Stimulated activated CD4-positive, alpha-beta T cell treated with anti-CD3 and anti-CD28 coated beads, Interleukin-1b, Interleukin-23, amount 100 ng/mL, for 48 hours (primary cell): ENCODE measurements at places on chromosomes 4 and X.

DNA sequence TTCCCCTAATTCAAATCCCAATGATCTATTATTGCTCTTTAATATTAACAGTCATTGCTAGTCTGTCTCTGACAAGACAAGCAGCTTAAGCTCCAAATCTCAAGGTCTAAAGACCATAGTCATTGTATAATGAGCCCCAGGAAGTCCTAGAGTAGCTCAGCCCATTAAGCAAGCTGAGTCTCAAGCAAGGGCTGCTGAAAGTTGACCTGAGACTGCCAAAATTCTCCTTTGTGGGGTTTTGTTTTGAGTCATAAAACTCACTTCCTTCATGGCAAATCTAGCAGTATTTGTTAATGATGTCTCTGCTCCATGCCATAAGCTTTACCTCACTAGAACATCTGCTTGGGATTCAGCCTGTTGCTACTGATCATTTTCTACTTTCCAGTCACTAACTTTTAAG is 313.2 kb downstream of the ANTXR2 start:
- no peak for DNase-seq

GRCh38 chr4:176939445-176939844 is 146.7 kb upstream of the VEGFC start:
- no peak for DNase-seq

DNA sequence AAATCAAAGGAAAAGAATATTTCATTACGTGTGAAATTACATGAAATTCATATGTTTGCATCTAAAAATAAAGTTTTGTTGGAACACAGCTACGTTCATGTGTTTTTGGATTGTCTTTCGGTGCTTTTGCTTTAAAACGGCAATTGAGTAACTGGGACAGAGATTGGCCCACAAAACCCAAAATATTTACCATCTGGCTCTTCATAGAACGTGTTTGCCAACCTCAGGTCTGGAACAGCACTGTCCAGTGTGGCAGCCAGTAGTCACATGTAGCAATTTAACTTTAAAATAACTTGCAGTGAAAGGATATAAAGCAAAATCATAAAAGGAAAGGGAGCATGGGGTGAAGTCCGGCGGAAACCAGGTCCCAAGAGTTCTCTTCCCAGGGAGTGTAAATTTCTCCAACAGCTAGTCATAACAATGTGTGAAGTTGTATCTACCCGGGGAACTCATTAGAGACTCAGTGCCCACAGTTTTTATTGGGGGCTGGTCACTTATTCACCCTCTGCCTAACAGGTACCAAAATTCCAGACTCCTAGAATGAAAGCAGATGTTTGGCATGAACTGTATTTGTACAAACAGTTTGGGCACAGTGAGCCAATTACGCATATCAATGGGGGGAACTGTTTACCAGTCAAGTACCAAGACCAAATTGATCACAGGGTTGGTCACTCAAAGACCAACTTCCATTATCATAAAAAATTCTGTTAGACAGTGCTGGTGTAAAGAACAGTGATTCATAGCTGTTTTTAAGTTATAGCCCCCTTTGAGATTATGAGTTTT is 10.3 kb downstream of the OCIAD1 start:
- DNase-seq = no peak

- no peak for DNase-seq
Observed at GRCh38 chr4:141853091-141853764, 216.8 kb downstream of the IL15 start.

DNA sequence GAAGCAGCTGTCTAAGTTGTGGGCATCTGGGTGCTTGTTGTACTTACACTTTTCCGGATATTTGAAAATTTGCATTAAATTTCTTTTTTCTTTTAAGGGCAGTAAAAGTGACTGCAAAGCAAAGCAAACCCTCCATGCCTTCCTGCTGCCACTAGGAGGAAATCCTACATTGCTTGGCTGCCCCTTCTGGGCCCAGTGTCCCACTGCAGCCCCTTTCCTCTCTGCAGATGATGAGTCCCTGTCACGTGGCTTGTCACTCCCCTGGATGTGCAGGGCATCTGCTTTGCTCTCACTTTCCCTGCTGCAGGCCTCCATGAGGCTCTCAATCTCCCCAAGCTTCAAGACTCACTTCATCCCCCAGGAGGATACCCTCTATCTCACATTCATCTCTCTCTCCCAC is 12.7 kb downstream of the TSR2 start:
- DNase-seq = no peak

DNA sequence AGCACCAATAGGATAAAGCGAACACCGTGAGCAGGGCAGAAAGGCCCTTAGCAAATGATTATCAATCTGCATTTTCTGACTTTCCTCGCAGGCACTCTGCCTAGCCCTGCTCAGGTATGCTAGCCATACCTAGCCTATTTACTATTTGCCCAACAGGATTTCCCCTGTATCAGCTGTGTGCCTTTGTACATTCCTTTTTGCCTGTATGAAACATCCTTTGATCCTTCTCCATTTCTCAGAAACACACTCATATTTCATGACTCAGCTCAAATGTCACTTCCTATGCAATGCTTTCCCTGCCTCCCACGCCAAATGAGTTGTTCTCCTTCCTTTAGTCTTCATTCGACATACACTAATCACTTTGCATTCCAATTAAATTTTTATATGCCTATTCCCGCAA is 37.2 kb downstream of the PCDH7 start:
- DNase-seq = no peak

GRCh38 chr4:68451246-68452211 is 4.3 kb downstream of the TMPRSS11E start:
- DNase-seq = no peak

DNA sequence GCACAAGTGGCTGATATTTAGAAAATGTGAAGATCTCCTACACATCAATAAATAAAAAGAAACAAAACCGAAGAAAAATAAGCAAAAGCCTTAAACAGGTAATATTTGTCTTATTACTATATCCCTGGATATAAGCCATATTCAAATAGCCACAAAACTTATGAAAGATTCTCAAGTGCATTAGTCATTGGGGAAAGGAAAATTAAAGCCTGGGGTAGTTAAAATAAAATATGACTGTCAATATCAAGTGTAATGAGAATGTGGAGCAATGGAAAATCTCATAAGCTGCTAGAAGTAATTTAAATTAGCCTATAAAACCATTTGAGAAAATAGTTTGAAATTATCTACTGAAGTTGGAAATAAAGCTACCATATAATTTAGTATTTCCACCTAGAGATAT is 399.9 kb downstream of the GASK1B start:
- DNase-seq = no peak

DNA sequence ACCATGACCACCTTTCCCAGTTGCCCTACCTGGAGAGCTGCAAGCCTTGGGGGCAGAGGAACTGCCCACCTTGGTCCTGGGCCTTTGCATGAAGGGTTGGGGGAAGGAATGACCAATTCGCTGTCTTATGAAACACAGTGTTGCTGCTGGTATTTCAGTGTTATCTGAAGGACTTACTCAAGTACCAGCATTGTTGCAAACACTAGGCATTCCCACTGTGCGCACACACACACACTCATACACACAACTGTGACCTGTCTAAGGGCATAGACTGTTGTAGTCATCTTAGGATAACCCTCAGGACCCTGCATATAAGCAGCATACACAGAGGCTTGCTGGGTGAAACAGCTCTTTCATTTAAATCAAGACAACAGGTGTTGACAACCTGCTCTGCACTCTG is 210.9 kb downstream of the EVC2 start:
- no peak for DNase-seq

DNA sequence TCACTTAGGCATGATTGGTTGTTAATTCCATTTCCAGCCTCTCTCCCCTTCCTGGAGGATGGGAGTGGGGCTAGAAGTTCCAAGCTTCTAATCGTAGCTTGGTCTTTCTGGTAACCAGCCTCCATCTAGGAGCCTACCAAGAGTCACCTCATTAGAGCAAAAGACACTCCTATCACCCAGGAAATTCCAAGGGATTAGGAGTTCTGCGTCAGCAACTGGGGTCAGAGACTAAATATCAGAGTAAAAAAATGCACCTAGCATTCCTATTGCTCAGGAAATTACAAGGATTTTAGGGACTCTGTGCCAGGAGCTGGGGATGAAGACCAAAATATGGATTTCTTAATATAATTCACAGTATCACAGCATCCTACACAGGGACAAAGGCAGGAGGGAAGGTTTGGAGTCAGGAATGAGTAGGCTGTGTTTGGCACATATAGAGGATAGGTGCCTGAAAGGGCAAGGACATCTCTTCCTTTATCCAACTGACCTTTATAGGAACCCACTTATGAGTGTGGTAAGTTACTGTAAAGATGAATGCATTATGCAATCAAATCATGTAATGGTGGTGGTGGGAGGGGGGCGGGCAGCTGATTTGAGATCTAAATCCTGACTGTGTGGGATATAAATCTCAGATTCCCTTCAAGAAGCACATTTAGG is 30.5 kb upstream of the LIMCH1 start:
- no peak for DNase-seq

- DNase-seq = no peak
Observed at GRCh38 chr4:2646396-2647149, 109.6 kb downstream of the TNIP2 start.

GRCh38 chr4:123866796-123867195 is 470.2 kb downstream of the SPRY1 start:
- no peak for DNase-seq

- no peak for DNase-seq
Observed at GRCh38 chrX:7155163-7155562, 7.2 kb upstream of the PUDP start.

- DNase-seq = no peak
Observed at GRCh38 chrX:10129229-10129628, 27.5 kb upstream of the CLCN4 start.

GRCh38 chrX:117196481-117196880 is 733.7 kb upstream of the CT83 start:
- DNase-seq = no peak

DNA sequence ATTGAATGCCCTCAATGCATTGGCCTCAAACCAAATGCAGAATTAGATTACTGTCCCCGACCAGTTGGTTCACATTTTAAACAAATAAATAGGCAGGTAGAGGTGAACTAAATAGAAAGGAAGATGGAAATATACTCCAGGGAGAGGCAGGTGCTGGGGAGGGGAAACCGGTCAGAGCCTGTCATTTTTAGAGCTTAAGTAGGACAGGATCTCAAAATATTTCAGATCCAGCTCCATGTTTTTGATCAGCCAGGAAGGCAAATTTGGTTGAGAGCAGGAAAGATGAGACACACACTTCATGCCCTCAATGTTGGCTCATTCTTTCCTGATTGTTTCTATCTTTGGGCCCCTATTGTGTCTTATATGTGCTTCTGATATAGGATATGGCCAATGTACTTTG is 206.7 kb downstream of the SHROOM3 start:
- no peak for DNase-seq

- DNase-seq = no peak
Observed at GRCh38 chr4:32189130-32189529, 1469.0 kb downstream of the PCDH7 start.

GRCh38 chr4:13722649-13723048 is 95.1 kb upstream of the BOD1L1 start:
- no peak for DNase-seq

DNA sequence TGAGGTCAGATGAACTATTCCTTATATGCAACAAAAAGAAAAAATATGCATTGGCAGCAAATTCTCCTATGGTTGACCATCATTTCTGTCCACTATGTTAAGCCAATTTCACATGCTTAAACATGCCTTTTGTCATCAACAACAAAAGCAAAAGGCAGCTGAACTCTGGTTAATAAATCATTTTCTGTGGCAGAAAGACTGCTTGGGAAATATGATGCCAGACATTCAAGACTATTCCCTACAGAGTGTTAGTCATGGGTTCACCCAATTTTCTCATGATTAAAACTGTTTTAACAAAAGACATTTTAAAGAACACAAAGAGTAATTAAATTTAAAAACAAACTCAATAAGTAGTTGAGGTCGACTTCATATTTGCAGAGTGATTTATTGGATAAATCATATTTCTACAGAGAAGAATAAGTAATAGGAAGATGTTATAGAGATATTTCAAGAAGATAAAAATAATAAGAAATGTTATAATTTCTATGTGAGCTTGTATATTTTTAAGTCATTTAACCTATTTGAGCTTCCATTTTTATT is 890.6 kb downstream of the STPG2 start:
- no peak for DNase-seq

DNA sequence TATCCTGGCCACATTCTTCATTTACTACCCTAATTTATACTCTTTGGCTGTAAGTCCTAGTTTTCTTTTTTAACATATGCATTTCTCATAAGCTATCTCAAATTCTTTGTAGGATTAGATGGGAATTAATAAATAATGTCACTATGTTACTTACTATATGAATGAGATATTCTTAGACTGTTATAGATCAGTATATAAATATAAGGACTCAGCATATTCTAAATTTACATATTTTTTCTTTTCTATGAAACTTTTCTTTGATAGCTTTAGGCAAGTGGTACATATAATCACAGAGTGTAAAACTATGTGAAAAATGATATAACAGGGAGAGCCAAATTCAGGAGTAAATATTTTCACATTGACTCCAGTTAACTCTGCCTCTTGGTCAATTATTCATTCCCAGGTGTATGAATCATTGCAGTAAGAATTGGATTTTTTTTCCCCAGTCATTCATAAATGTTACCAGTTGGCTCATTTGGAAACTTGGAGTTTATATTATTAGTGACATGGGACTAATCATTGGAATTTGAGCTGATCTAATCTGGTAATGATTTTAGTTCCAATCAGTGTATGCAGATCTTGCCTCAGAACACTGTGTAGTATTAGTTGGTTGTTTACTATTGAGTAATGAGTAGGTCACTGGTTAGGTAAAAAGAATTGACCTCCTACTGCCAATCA is 25.3 kb downstream of the FHIP1A start:
- no peak for DNase-seq

DNA sequence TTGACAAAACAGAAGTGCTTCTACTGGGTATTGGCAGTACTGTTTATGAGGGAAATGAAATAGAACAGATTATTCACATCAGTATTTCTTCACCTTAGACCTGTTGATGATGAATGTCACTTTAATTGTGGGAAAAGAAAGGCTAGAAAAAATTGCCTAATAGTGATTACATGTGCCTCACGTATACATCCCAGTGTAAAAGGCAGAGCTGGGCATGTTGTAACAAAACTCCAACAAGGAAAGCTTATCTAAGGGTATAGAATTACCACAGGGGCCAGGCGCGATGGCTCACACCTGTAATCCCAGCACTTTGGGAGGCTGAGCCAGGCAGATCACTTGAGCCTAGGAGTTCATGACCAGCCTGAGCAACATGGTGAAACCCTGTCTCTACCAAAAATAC is 4.2 kb downstream of the PGM2 start:
- no peak for DNase-seq

DNA sequence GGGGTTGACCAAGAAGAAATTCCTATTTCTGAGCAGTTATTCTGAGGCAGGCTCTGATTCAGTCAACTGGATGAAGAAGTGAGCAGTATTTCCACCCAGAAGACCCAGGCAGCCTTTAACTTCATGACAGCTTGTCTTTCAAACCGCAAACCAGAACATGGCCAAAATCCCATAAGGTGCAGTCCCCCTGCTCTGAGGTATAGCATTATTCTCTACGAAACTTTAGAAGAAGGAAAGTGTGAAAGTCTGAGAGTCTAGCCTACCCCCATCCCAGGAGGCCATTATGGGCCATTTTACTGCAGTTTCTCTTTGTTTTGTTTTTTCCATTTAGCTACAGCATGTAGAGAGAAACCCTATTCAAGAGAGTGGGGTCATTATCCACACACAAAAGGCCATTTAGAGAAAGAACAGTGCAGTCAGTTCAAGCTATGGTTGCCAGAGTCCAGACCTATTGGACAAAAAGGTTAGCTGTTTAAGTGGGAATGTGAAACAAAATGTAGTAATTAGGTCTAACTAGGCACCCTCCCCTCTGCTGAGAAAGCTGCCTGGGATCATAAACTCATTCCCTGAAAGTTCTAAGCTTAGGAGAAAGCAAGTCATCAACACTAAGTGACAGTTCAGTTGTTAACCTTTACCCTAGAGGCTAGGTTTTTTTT is 52.1 kb upstream of the RASGEF1B start:
- no peak for DNase-seq

- no peak for DNase-seq
Observed at GRCh38 chrX:57367649-57368048, 81.1 kb downstream of the FAAH2 start.
